Body of pancreas (tissue), 4 donors: ENCODE measurements at places on chromosomes 16 and 17. TPM values are rescaled to one million over a fixed set of nuclear protein-coding genes. Genes with fewer than 3 reads are reported as not detected.

DNA sequence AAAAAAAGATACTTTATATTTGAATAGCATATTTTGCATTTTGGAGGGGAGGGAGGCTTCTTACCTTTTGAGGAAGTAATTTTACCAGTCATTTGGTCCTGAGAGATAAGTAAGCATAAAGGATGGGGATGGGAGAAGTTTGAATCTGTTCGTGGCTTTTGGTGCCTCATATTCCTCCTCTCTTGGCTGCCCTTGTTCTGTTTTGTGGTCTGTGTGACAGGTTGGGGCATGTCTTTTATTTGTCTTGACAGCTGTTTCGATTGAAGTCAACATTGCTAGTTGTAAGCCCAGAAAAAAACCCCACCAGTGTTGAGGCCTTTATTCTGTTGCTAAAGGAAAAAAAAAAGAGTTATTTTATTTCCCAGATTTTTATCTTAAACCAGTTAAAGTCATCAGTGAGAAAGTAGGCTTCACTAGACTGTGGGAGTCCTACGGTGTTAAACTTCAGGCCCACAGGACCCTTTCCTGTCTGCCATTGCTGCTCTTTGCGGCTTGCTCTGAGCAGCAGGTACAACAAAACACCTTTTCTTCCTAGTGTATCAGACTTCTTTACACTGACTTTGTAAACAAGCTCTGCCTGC lies 11.4 kb downstream of the SLC7A6 start:
- H3K27me3 ChIP-seq = no peaks in the 10 kb centered on the region
- H3K4me3 ChIP-seq = no peak overlapping the region
- DNase-seq = no peak
- H3K4me1 ChIP-seq = peaks cover 21% of the 10 kb centered on the region
- no peak overlapping the region for H3K27ac ChIP-seq

GRCh38 chr16:48609652-48610029 lies 339 bp downstream of the N4BP1 start:
- peak; percentile 70 for DNase-seq
- peaks cover 45% of the 10 kb centered on the region for H3K4me1 ChIP-seq
- H3K27me3 ChIP-seq = no peaks in the 10 kb centered on the region
- H3K27ac ChIP-seq = peak overlapping the region; percentile 79

DNA sequence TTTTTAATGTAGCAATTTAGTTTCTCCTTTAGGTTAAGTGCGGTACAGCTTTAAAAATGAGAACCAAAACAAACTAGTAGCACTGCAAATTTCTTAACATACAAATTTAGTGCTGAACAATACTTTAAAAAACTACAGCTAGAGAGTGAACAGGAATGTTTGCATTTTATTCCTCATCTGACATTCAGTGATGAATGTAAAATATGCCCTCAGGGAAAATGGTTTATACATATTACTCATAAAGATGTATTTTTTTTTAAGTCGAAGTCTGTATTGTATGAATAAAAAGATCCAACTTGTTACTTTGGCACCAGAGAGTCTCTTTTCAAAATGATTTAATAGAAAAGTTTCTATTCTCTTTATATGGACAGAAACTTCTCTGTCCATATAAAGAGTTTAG lies 96.8 kb downstream of the BRIP1 start:
- H3K27me3 ChIP-seq = no peaks in the 10 kb centered on the region
- DNase-seq = no peak
- H3K4me3 ChIP-seq = no peak overlapping the region
- no peaks in the 10 kb centered on the region for H3K36me3 ChIP-seq
- no peaks in the 10 kb centered on the region for H3K4me1 ChIP-seq

DNA sequence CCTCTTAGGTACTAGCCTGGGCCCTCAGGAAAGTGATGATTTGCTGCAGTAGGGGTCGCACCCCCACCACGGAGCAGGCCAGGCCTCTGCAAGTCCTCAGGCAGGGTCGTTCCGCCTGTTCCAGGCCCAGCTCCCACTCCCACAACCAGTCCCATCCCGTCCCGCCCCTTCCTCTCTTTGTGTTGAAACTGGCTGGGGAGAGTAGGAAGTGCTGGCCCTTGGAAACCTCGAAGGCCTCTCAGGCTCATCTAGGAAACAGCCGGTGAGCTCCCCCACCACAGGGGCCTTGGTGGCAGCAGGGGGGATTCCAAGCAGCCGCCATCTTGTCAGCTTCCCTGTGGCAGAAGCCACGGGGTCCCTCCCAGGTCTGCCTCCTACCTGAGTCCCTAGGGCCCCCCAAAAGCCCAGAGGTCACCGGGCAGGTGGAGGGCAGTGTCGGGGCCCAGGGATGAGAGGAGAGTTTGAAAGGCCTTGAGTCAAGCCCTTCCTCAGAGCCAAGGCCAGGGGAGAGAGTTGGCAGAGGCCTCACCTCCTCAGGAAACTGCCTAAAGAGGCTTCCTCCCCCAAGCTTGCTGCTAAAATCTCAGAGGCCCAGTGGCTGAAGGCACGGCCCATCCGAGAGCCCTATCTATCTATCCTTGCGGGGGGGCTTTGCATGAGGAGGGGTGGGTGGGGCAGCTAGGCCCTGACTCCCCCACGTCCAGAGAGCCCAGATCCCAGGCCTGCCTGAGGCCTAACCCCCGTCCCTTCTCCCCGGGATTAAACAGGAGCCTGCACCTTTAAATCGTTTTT lies 22.2 kb downstream of the MMP15 start:
- no peaks in the 10 kb centered on the region for H3K27me3 ChIP-seq
- H3K4me3 ChIP-seq = no peak overlapping the region
- H3K36me3 ChIP-seq = no peaks in the 10 kb centered on the region

DNA sequence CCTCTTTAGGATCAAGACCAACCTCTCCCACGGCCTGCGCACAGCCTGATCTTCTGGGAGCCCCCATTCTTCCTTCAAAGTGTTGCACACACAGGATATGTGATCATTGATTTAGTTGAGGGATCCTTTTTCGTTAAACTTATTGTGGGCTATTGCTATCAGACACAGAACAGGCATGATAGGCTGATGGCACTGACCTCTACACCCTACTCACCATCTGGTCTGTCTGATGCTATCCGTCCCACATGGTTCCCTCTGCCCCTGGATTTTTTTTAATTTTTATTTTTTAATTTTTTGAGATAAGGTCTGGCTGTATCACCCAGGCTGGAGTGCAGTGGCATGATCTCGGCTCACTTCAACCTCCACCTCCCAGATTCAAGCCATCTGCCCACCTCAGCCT lies 19.2 kb upstream of the LITAF start:
- no peaks in the 10 kb centered on the region for H3K27me3 ChIP-seq
- H3K27ac ChIP-seq = no peak overlapping the region
- H3K4me3 ChIP-seq = no peak overlapping the region
- H3K4me1 ChIP-seq = no peaks in the 10 kb centered on the region

GRCh38 chr17:32935726-32936125 lies 7.8 kb downstream of the TMEM98 start:
- H3K36me3 ChIP-seq = peaks cover 1% of the 10 kb centered on the region
- no peak for DNase-seq
- H3K27me3 ChIP-seq = no peaks in the 10 kb centered on the region
- no peak overlapping the region for H3K27ac ChIP-seq
- no peak overlapping the region for H3K4me3 ChIP-seq

DNA sequence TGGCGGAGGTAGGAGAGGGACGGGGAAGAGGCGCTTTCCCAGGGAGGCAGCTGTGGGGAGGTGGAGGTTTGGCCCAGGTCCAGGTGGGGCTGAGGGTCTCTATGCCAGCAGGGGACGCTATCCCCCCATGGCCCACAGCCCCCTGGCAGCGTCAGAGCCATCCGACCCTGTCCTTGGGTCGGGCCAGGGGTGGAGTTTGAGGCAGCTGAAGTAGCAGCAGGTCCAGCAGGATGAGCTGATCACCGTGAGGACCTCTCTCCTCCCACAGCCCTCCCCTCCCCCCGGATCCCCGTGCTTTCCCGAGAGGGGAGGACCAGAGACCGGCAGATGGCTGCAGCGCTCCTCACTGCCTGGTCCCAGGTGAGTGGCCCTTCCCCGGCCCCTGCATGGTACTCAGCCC lies 3.2 kb downstream of the ZNF205 start:
- no peak for DNase-seq
- no peaks in the 10 kb centered on the region for H3K27me3 ChIP-seq
- no peak overlapping the region for H3K27ac ChIP-seq

Gene NPIPA8
- not detected for total RNA-seq

Gene ETV4
- total RNA-seq = 6.2 TPM

Gene CCL8
- total RNA-seq = not detected

Gene FZD2
- not detected for total RNA-seq
